ENCODE measurements at places on chromosomes 4 and X. TPM values are rescaled to one million over a fixed set of nuclear protein-coding genes. Genes with fewer than 3 reads are reported as not detected.

- no peak overlapping the region for H3K27ac ChIP-seq
- H3K4me3 ChIP-seq = no peak overlapping the region
- H3K27me3 ChIP-seq = no peaks in the 10 kb centered on the region
- no peaks in the 10 kb centered on the region for H3K36me3 ChIP-seq
- no peak for DNase-seq
These were observed 434.1 kb downstream of the INPP4B start for GRCh38 chr4:142411993-142412392.

DNA sequence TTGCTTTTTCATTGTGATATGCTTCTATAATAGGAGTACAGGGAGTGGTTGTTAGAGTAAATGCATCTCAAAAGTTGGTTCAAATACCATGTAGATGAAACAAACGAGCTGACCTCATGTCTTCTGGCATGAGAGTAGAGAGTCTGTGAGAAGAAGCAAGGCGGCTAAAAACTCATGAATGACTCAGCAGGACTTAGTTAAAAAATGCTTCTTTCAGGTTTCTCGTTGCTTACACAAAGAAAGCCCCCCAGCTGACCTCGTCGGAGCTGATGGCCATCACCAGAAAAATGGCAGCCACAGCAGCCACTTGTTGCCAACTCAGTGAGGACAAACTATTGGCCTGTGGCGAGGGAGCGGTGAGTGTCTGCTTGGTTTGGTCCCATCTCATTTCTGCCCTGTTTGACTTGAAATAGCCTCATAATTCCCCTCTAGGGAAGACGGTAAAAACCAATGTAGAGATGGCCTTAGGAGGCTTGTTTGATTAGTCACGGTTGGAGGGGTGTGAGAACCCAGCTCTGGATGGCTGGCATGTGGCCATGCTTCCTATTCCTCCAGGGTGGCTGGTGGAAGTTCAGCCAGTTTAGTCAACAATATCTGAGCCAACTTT, 14.5 kb downstream of the AFP start:
- H3K36me3 ChIP-seq = no peaks in the 10 kb centered on the region
- no peaks in the 10 kb centered on the region for H3K27me3 ChIP-seq
- no peaks in the 10 kb centered on the region for H3K4me1 ChIP-seq
- H3K27ac ChIP-seq = no peak overlapping the region
- no peak for DNase-seq

- DNase-seq = no peak
- H3K4me3 ChIP-seq = no peak overlapping the region
- no peaks in the 10 kb centered on the region for H3K27me3 ChIP-seq
- no peak overlapping the region for H3K27ac ChIP-seq
- no peaks in the 10 kb centered on the region for H3K36me3 ChIP-seq
- no peaks in the 10 kb centered on the region for H3K4me1 ChIP-seq
These were observed 1499.4 kb upstream of the PCDH7 start for GRCh38 chr4:29220761-29221160.

DNA sequence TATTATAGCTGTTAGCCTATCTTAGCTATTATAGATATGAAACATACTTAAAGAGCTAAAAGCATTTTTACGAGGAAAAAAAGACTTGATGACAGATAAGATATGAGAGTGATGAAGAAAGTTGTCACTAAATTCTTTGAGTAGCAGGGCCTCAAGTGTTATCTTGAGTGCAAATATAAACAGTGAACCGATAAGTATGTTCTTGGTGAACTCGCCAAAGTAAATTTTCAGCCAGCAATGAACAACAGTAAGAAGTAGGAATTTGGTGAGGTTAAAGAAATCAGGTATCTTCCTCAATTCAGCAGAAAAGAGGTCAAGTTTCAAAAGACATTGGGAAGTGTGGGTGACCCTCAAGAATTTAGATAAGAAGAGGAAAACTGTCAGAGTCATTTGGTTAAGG, 471.8 kb upstream of the FTHL17 start:
- H3K4me1 ChIP-seq = no peaks in the 10 kb centered on the region
- no peaks in the 10 kb centered on the region for H3K36me3 ChIP-seq
- H3K27ac ChIP-seq = no peak overlapping the region
- no peaks in the 10 kb centered on the region for H3K27me3 ChIP-seq

- H3K4me1 ChIP-seq = no peaks in the 10 kb centered on the region
- H3K4me3 ChIP-seq = no peak overlapping the region
- H3K27me3 ChIP-seq = no peaks in the 10 kb centered on the region
- no peak overlapping the region for H3K27ac ChIP-seq
- H3K36me3 ChIP-seq = no peaks in the 10 kb centered on the region
- no peak for DNase-seq
These were observed 147.1 kb upstream of the RPS6KA6 start for GRCh38 chrX:84335121-84335520.

DNA sequence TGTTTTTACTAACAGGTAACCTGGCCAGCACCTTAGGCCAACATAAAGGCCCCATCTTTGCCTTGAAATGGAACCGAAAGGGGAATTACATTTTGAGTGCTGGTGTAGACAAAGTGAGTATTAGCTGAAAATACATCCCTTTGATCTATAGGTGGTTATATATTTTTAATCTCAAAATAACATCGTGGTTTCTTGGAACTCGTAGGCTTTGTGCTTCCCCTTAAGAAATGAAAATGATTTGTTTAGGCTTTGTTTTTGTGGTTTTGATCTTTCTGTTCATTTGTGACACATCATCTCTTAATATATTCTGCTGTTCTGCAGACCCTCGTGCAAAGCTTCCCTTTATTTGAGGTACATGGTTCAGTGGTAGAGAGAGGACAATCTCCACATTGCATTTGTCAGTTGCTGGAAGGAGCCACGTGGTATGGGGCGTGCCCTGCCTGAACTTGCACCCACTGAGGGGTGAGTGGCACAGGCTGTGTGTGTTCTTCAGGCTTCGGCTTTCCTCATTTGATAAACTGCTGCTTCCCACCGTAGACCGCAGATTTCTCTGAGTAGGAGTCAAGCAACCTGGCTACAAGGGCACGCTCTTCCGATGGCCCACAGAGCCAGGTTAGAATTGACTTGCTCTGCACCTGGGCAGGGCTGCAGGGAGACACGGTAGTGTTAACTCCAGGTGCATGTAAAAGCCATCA, 72.2 kb downstream of the GPR143 start:
- no peaks in the 10 kb centered on the region for H3K27me3 ChIP-seq
- peaks cover 64% of the 10 kb centered on the region for H3K36me3 ChIP-seq
- H3K4me1 ChIP-seq = no peaks in the 10 kb centered on the region
- H3K4me3 ChIP-seq = no peak overlapping the region
- H3K27ac ChIP-seq = no peak overlapping the region
- DNase-seq = no peak

GRCh38 chr4:48588230-48589097, 98.4 kb downstream of the ZAR1 start:
- H3K4me3 ChIP-seq = no peak overlapping the region
- H3K36me3 ChIP-seq = peaks cover 41% of the 10 kb centered on the region
- no peak for DNase-seq
- H3K27me3 ChIP-seq = no peaks in the 10 kb centered on the region
- peaks cover 5% of the 10 kb centered on the region for H3K4me1 ChIP-seq

- no peaks in the 10 kb centered on the region for H3K27me3 ChIP-seq
- DNase-seq = no peak
- H3K27ac ChIP-seq = no peak overlapping the region
- no peaks in the 10 kb centered on the region for H3K4me1 ChIP-seq
- no peaks in the 10 kb centered on the region for H3K36me3 ChIP-seq
These were observed 27.9 kb downstream of the TRIM61 start for GRCh38 chr4:164949448-164950143.

GRCh38 chr4:71593311-71593710, 190.6 kb downstream of the GC start:
- no peak overlapping the region for H3K4me3 ChIP-seq
- DNase-seq = no peak
- no peaks in the 10 kb centered on the region for H3K27me3 ChIP-seq
- no peak overlapping the region for H3K27ac ChIP-seq

- H3K27me3 ChIP-seq = no peaks in the 10 kb centered on the region
- H3K36me3 ChIP-seq = peaks cover 20% of the 10 kb centered on the region
- H3K4me1 ChIP-seq = no peaks in the 10 kb centered on the region
- no peak overlapping the region for H3K27ac ChIP-seq
- H3K4me3 ChIP-seq = no peak overlapping the region
These were observed 84.4 kb downstream of the PPEF2 start for GRCh38 chr4:75817901-75818300.

- no peak overlapping the region for H3K27ac ChIP-seq
- H3K4me1 ChIP-seq = peaks cover 16% of the 10 kb centered on the region
These were observed 63.3 kb upstream of the CCDC160 start for GRCh38 chrX:134173541-134174272.

- H3K27ac ChIP-seq = no peak overlapping the region
- no peak overlapping the region for H3K4me3 ChIP-seq
- H3K36me3 ChIP-seq = no peaks in the 10 kb centered on the region
- H3K27me3 ChIP-seq = no peaks in the 10 kb centered on the region
- H3K4me1 ChIP-seq = no peaks in the 10 kb centered on the region
These were observed 474.0 kb upstream of the NDST3 start for GRCh38 chr4:117560329-117560728.

- H3K27ac ChIP-seq = no peak overlapping the region
- H3K36me3 ChIP-seq = no peaks in the 10 kb centered on the region
- H3K4me3 ChIP-seq = no peak overlapping the region
These were observed 11.2 kb upstream of the TMEM154 start for GRCh38 chr4:152690706-152691651.

GRCh38 chr4:16155528-16156169, 70.6 kb downstream of the TAPT1 start:
- no peak for DNase-seq
- no peaks in the 10 kb centered on the region for H3K27me3 ChIP-seq
- H3K36me3 ChIP-seq = peaks cover 7% of the 10 kb centered on the region
- no peak overlapping the region for H3K4me3 ChIP-seq
- peaks cover 5% of the 10 kb centered on the region for H3K4me1 ChIP-seq

The PAGE5 gene
- total RNA-seq = not detected

The ATP6AP1 gene
- 31.8 TPM for total RNA-seq

The HS6ST2 gene
- total RNA-seq = not detected

The LGI2 gene
- total RNA-seq = 8.1 TPM

The IL15 gene
- 3.0 TPM for total RNA-seq

The MAGEA10 gene
- not detected for total RNA-seq

The CNKSR2 gene
- 14.1 TPM for total RNA-seq

The DCAF12L1 gene
- total RNA-seq = not detected

The GLRA2 gene
- total RNA-seq = not detected

The MND1 gene
- total RNA-seq = not detected

The USO1 gene
- 75.2 TPM for total RNA-seq

The DUX4 gene
- not detected for total RNA-seq
